ENCODE measurements at places on chromosomes 1 and 21.

GRCh38 chr1:232662910-232663309 is 33.0 kb upstream of the SIPA1L2 start:
- DNase-seq = no peak

DNA sequence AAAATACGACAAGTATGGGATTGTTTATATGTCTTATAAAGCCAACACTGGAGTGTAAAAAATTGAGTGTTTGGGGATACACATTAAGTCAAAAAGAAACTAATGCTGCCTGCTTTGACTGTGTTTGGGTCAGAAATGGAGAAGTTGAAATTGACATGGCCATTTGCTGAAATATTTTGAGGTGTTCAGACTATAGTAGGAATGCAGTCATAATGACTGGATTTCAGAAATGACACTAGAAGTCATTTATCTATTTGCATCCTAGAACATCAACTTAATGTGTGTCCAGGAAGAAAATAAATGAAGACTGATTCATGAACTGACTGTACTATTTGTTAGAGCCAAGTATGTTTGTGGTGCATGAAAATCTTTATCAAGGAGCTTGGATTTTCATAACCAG is 28.4 kb downstream of the RASAL2 start:
- DNase-seq = no peak

DNA sequence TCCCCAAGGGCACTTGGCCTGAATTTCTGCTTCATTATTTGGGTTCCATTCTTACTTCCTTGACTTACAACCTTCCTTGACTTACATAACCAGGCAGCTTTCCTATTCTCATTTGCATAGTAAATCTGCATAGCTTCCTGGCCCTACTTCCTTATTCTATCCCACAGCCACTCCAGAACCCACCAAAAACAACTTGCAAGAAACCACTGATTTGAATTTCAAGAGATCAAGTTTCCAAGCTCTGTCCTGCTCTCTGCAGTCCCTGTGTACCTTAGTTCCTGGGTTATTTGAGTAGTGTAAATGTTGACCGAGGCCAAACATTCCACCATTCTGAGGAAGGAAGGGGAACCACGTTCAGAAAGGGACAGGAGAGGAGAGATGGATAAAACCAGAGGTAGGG is 603.3 kb downstream of the PTPRC start:
- no peak for DNase-seq

DNA sequence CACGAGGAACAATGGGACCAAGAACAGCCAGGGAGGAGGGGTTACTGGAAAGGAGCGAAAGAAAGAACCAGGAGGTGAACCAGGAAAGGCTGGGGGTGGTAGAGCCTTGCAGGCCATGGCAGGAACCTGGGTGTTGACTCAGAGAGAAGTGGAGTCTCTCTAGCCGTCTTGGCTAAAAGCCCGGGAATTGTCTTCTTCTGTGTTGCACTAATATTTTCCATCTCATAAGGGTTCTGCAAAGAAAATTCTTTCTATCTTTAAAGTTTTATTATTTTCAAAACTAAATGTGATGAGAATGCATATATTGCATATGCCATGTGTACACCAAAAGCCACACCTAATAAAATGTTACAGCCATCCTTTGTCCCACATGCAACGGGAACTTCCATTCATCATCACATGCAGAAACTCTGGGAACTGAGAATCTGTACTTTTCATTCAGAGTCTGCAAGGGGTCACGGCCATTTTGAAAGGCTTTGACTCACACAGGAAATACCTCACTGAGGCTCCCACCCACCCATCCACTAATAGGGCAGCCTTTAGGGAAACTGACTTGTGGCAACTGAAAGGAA is 38.0 kb downstream of the ERG start:
- DNase-seq = no peak

DNA sequence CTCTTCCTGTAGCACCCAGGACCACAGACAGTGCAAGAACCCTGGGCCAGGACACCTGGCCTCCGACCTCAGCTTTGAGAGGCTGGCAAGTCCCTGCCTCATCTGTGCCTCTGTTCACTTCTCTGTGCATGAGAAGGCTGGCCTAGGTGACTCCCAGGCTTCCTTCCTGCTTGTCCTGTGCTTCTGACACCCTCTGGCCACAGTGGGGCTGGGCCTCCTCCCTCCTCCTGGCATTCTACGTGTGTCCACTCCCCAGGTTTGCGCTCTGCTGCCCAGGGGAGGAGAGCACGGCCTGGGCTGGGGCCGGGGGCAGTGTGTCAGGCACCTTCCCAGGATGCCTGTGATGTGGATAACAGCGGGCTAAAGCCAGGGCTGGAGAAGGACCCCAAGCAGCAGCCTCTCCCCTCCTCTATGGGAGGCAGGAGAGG is 30.3 kb upstream of the PKP1 start:
- DNase-seq = no peak

- no peak for DNase-seq
Observed at GRCh38 chr1:112818990-112819689, 104.0 kb upstream of the PPM1J start.

DNA sequence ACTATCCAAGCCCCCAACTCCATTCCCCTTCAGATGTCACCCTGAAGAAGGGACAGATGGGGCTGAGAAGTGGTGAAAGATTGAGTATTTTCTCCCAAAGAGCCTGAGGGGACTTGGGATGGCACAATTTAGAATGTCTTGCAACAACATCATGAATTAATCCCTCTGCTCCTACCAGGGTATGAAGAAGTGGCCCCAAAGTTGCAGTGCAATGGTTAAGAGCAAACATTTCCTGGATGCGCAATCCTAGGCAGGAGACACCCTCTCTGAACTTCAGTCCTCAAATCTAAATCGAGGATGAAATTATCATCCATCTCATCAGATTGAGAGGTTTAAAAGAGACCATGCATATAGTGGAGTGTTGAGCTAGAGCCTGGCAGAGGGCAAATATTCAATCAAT is 28.6 kb upstream of the CITED4 start:
- DNase-seq = no peak

DNA sequence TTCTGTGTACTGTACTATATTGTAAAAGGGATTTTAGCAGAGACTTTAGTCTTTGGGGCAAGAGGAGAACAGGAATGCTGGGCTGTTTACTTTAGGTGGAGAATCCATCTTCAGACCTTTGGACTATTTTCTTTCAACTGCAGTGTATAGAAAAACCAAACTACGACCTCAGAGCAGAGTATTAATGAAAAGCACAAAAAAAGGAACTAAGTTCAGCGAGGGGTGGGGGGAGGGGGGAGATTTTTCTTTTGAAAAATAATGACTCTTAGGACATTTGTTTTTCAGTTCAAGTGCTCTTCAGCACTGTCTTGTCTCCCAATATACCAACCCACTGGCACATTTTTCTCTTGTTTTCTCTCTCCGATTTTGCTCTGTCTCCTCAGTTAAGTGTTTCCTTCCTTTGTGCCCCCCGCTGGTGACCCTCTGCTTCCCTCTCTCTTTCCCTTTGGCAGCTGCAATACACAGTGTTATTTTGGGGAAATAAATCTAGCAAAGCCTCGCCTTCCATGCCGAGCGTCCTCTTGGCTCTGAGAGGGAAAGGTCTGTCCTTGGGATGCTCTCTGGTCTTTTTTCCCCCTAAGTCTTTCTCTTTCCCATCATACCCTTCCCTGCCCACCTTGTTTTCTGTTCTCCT is 44.8 kb downstream of the ACP6 start:
- peak; percentile 80 for DNase-seq

All from NCI-H1417 (cell line).